ENCODE measurements at places on chromosomes 3 and 15.

- no peak for DNase-seq
Measured at GRCh38 chr3:126954141-126954842, 28.6 kb upstream of the PLXNA1 start.

DNA sequence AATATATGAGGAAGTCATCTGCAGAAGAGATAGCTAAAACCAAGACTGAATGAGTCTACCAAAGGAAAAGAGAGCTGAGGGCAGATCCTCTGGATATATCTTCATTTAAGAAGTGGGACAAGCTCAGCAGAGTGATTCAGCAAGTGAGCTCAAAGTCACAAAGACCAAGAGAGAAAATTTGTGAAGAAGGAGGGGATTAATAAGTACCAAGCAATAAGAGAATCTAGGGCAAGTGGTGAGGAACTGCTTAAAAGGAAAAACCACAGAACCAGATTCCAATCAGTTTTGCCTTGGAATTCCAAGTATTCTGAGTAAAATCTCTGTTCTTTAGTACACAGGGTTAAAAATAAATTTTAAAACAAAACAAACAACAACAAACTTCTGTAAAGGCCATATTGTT, 3.6 kb downstream of the EHHADH start:
- no peak for DNase-seq

- DNase-seq: peak; percentile 44
Measured at GRCh38 chr3:138082992-138083386, 32.4 kb downstream of the DZIP1L start.

- DNase-seq: no peak
Measured at GRCh38 chr3:110470310-110470709, 601.3 kb upstream of the NECTIN3 start.

- no peak for DNase-seq
Measured at GRCh38 chr3:55804170-55805095, 317.3 kb upstream of the WNT5A start.
